ENCODE measurements at places on chromosomes 7 and 10.

DNA sequence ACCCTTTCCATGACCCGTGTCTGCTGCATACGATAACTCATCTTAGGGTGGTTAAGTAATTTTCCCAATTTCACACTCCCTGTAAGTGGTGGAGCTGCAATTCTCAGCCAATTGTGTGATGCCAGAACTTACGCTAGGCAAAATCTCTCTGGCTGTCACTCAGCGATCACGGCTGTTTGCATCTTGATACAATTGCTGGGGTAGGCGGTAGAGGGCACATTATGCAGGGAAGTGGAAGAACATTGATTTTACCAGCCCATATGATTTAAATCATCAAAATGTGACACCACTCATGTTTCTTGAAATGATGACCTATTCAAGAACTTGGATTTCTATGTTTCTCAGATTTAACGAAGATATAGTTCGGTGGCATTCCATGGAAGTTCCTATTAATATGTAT lies 108.7 kb upstream of the ADARB2 start:
- DNase-seq: no peak

GRCh38 chr10:107148906-107149305 lies 15.6 kb downstream of the SORCS1 start:
- DNase-seq: no peak

- DNase-seq: no peak
Observed at GRCh38 chr7:141189231-141189630, 115.4 kb downstream of the TMEM178B start.

DNA sequence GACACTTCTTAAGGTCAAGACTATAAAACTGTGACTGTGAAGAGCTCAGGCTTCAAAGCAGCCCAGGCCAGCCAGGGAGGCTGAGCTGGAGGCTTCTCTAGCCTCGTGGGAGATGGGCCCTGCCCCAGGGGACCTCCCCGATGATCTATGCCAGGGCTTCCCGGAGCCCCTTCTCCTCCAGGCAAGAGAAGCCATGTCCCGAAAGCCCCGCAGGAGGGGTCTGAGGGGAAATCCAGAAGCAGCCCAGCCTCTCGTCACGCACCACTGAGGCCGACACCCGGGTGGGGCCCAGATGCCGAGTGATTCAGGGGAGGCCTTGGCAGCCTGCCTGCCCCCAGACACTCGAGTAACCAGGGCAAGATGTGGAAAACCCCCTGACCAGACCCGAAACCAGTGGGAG lies 63.7 kb downstream of the PROSER2 start:
- DNase-seq: no peak

- no peak for DNase-seq
Observed at GRCh38 chr10:58648131-58648530, 135.5 kb downstream of the BICC1 start.

- no peak for DNase-seq
Observed at GRCh38 chr10:123673198-123673597, 7.0 kb downstream of the GPR26 start.

All from COR-L47 (cell line).